ENCODE measurements at places on chromosomes 12 and 14.
A peak's percentile ranks its signal among the peaks of the same experiment; 100 is the strongest.

DNA sequence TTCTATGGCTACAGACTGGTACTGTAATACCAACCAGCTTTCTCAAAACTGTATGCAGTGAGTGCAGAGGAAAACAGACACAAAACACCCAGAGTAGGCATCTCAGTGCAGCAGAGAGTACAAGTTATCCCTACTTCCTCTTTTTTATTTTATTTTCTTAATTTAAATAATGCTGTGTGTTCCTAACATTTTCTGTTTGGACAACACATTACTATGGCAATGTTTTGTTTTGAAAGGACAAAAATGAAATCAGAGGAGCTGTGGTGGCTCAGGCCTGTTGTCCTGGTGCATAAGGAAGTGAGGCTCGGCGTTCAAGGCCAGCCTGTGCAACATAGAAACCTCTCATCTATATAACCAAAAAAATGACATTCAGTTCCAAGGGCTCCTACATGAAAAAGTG is 33.7 kb upstream of the SELPLG start:
- DNase-seq: no peak

DNA sequence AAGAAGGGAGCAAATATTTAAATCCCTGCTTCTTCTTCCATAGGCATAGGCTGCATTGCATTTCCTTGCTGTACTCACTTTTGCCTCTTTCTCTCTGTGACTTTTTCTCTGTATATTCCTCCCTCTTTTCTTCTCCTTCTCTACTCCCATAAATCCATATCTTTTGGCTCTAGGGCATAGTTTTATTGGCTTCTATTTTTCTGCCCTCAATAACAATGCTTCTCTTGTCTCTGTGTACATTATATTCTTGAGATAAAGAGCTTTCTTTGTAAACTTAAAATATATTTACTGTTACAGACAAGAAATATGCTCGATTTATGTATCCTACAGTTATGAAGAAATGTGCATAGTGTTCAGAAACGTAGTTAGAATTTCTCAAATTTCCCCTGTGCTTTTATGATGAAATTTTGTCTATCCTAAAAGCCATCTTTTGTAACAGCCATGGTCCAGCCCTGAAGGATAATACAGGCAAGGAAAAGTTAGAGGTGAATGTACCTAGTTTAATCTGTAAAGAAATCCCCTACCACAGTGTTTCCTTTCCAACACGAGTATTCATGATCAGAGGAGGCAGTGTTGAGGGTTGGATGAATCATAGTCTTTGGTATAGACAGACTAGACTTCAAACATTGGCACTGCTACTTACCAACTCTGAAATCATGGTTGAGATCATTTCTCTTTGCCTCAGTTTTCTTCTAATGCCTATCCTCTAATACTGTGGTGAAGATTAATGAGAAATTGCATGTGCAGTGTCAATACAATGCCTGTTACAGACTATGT is 173.3 kb upstream of the FAR2 start:
- no peak for DNase-seq

DNA sequence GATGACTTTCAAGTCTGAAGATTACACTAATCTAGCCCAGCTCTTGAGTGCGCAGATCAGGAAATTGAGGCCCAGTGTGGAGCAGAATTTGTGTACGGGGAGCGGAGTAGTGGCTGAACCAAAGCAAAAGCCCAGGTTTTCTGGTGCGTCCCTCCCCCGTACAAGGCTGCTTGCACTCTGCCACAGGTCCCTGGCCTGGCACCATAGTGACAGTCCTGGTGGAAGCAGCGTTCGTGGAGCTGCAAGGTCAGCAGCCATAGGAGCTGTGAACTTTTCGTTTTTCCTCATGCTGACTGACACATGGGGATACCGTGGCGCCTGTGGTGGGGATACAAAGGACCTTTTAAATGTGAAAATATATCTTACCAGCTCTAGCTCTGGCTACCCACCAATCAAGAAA is 1.7 kb downstream of the EVL start:
- no peak for DNase-seq

DNA sequence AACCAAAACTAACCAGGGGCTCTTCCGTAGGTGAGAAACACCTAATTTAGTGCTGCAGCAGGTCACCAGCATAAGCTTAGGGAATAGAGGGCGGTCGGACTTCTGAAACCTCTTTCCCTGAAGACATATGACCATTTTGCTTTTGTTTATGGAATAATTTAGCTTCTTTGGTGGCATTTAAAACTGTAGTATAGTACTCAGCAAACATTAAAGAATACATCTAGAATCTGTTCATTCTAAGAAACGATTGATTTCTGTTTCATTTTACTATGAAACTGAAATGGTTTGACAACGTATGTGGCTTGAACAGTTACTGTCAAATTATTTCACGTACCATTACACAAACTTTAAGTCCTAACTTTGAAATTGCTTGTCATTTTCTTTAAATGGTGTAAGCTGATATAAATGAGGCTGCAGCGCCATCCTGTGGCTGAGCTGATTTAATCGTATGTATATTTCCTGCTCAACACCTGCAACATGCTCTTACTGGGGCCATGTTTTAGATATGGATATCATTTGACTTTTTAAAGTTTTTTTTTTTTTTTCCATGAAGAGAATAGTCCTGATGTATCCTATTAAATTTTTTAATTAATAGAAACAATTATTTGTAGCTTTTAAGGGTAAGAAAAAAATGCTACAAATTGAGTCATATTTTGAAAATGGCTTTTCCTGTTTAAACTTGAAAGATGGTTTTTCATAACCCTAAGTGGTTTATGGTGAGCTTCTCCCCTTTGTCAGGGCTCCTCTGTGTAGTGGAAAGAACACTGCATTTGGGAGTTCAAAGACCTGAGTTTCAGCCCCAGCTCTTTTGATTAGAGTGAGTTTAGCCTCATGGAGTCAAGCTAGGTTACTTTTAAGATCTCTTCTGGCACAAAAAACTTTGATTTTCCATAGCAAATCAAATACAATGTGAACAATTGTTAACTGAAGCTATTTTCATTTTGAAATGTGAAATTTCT is 27.4 kb downstream of the CFAP54 start:
- peak; percentile 74 for DNase-seq

GRCh38 chr12:42706321-42706720 is 116.8 kb upstream of the PRICKLE1 start:
- no peak for DNase-seq

GRCh38 chr12:58557171-58557570 is 363.1 kb downstream of the LRIG3 start:
- DNase-seq: no peak

DNA sequence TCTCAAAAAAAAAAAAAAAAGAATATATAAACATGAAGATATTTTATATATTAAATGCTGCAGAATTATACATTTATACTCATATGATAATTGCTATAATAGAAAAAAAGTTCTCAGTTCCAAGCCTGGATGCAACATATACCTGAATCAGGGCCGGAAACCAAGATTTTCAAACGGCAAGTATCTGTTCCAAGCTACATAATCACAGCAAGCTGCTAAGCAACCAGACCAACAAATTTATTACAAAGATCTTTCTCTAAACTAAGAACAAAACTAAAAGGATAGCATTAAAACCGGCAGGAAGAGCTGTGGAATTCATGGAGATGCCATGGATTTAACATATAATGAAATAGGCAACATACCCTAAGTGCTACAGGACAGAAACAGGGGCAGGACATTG is 7.1 kb downstream of the RACGAP1 start:
- DNase-seq: no peak

- DNase-seq: no peak
These were observed 45.8 kb downstream of the CCNK start for GRCh38 chr14:99527026-99527425.

- DNase-seq: no peak
These were observed 278.3 kb downstream of the NRXN3 start for GRCh38 chr14:78448164-78449094.

DNA sequence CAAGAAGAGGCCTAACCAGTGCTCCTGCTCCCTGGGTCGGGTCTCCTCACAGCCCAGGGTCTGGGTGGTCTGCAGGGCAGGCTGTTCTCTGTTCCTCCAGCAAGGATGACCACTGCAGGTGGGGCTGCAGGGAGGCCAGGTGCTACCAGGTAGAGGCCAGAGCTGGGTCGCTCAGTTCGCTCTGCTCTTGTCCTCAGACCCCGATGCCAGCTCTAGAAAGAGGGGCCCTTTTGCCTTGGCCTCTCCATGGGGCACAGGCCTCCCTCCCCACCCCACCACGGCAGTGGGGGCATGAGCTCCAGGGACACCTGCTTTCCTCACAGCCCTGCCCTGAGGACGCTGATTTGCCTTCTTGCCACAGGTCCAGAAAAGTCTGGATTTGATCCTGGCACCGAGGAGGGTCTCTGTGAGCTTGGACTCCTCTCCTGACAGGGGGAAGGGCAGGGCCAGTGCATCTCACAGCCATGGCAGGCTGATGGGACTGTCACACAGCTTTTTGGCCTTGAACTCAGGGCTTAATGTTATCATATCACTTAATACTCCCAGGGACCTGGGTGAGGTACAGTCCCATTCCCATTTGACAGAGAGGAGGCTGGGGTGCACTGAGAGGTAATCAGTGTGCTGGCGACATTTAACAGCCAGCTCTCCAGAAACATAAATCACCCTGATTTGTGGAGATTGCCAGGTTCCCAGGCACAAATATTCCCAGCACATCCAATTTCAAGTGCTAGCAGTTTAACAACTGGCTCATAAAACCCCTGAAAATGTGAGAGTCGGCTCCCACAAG is 273.0 kb upstream of the SFSWAP start:
- DNase-seq: no peak

GRCh38 chr12:121719926-121720414 is 7.4 kb downstream of the TMEM120B start:
- no peak for DNase-seq

GRCh38 chr12:27682534-27682933 is 13.7 kb upstream of the REP15 start:
- DNase-seq: no peak

GRCh38 chr12:75820848-75821578 is 210.6 kb downstream of the PHLDA1 start:
- no peak for DNase-seq

GRCh38 chr14:60643463-60644314 is 5.6 kb downstream of the SIX1 start:
- DNase-seq: no peak

GRCh38 chr12:2845280-2845679 is 10.4 kb upstream of the NRIP2 start:
- no peak for DNase-seq

GRCh38 chr14:45699471-45699870 is 446.5 kb upstream of the MIS18BP1 start:
- DNase-seq: no peak

GRCh38 chr14:41899416-41899815 is 292.7 kb downstream of the LRFN5 start:
- no peak for DNase-seq

GRCh38 chr12:26091822-26092221 is 33.0 kb downstream of the BHLHE41 start:
- no peak for DNase-seq

- no peak for DNase-seq
These were observed 12.3 kb downstream of the PRPF39 start for GRCh38 chr14:45096218-45096617.

GRCh38 chr12:4086481-4086880 is 187.1 kb upstream of the CCND2 start:
- DNase-seq: no peak

DNA sequence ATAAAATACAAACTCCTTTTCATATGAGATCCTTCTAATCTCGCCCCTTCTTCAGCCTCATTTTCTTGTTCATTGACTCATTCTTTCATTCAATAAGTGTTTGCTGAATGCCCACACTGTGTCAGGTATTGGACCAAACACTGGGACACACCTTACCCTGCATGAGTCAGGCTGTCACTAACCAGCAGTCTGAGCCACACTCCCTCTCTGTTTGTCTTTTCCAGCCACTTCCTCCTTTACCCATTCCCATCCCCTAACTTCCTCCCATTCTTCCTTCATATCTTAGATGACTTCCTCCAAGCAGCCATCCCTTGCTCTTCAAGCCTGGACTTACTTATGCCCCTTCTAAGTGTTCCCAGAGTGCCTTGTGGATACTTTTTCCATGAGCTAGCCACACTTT is 27.0 kb upstream of the HIF1A start:
- no peak for DNase-seq

- no peak for DNase-seq
These were observed 782.1 kb upstream of the TBX3 start for GRCh38 chr12:115466076-115466475.

GRCh38 chr14:64407329-64407728 is 19.2 kb downstream of the MTHFD1 start:
- no peak for DNase-seq

DNA sequence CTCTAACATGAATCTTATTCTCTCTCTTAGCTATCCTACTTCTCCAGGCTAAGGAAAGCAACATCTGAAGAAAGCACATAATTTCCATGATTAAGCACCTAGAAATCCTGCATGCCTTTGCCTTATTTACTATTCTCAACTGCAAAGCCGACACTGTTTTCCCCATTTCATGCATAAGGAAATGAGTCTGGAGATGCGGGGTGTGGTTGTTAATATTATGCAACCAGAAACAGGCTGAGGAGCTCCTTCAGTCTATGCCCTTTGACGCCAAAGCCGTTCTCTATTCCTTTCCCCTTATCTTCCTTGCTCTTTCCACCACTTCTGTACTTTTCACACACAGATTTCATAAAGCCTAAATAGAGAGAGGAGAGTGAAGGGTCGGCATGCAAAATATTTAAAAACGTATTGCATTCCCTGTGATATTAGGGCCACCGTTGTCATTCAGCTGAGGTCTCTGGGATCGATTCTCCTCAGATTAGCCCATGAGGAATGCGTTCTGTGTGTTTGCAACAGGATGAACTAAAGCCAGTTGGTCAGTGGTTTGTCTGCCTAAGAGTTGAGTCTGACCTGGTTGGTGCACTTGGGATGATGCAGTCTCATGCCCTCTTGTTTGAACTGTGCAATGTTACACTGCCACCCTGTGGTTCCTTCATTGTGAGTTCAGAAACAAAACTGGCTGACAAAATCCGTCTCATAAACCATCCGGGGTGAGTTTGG is 53.1 kb upstream of the PLEKHG7 start:
- peak; percentile 31 for DNase-seq

DNA sequence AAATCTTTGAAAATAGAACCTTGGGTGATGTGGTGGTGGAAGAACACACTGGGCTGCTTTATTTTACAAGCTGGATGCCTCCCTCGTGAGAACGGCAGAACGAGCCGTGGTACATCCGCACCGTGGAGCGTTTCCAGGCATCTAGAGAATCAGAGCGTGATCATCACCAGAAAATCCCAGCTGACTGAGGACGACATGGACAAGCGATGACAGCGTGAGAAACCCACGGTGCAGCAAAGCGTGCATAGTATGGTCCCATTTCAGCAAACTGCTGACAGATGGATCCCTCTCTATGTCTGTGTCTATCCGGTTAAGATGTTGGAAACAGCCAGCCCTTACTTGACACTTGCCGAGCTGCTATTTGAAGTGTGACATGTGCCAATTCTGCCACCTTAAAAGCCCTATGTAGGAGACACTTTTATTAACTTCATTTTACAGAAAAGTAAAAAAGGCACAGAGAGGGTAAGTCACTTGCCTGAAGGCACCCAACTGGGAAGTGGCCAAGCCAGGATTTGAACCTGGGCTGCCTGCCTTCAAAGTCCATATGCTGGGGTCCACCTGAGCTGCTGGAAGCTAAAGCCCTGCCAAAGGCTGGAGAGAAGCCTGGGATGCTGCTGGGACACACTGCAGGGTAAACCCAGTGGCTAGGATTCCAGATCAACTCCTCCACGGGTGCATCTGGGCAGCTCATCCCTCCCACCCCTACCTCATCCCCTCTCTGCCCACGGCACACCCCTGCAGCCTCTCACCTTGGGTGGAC is 14.9 kb downstream of the SCARB1 start:
- DNase-seq: no peak

- DNase-seq: no peak
These were observed 36.3 kb upstream of the STK38L start for GRCh38 chr12:27207615-27208413.

All from stimulated activated CD8-positive, alpha-beta memory T cell treated with anti-CD3 and anti-CD28 coated beads, Interleukin-2, amount 100 ng/mL, for 1 hour (primary cell).